ENCODE measurements at places on chromosomes 3 and 15.

GRCh38 chr3:63934041-63934866 lies 22.1 kb upstream of the SCAANT1 start:
- DNase-seq = no peak

- no peak for DNase-seq
These were observed 363.3 kb downstream of the SLC9A9 start for GRCh38 chr3:143484846-143485512.

- DNase-seq = no peak
These were observed 35.8 kb downstream of the IQGAP1 start for GRCh38 chr15:90423801-90424319.

- no peak for DNase-seq
These were observed 158.0 kb upstream of the IL12A start for GRCh38 chr3:159830523-159831154.

DNA sequence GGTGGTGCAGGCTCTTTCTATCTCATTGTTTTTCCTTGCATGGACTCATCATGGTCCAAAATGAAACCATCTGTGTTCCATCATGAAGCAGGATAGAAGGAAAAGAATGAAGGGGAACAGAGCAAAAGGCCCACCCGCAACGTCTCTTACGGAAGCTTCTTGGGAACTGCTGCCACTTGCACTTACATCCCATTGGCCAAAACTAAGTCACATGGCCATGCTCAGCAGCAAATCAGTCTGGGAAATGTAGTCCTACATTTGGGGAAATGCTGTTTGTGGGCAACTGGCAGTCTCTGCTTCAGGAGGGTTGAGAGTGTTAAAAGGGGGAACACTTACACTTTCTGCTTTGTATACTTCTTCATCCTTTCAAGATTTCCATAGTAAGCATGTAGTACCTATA lies 191.6 kb downstream of the SV2B start:
- DNase-seq = no peak

DNA sequence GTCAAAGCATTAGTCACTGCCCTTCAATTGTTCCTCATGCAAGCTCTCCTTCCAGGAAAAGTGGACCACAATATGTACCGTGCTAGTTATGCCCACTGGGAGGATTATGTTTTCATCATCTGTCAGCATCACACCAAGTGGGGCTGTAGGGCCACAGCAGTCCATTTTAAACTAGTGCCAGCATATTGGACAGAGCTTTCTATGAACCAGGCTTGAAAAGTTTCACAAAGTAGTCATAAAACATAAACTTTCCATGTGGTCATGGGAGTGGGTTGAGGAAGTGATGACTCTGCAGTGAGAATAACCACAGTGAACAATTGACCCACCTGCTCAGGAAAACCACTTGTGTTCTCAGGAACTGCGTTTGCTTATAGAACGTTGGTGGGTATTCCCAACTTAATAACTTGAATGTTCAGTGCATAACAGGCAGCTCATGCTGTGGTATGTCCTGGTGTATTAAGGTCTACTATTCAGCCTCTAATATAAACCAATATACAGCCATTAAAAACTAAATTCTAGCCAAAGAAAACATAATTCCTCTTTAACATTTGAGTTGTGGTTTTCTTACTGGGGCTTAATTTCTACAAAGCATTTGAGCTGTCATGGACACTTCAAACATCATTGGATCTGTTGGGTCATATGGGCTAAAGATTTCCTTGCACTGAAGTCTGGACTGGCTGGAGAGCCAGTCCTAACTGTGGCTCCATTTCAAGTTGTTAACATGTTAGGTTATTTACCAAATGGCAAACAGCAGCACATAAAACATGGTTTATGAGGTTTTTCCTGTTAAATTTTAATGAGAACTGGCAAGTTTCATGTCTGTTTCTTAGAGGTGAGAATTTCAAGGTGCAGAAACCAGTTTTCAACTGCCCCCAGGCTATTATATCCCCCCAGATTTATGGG lies 274.1 kb downstream of the OTOL1 start:
- no peak for DNase-seq

- DNase-seq = no peak
These were observed 87.3 kb downstream of the TFG start for GRCh38 chr3:100796556-100796955.

All from NCI-H774 (cell line).